ENCODE measurements at places on chromosomes 6 and 20.

DNA sequence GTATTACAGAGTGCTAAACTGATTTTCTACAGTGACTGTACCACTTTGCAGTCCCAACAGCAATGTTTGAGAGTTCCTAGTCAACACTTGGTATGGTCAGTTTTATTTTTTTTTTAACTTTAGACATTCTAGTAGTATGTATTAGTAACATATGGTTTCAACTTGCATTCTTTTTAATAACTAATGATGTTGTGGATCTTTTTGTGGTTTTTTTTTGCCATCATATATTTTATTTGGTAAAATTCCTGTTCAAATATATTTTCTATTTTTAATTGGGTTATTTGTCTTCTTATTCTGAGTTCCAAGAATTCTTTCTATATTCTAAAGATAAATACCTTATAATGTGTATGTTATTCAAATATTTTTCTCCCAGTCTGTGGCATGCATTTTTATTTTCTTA, 189.4 kb upstream of the ECI2 start:
- H3K27ac ChIP-seq, result no peak overlapping the region
- no peak for DNase-seq
- H3K4me3 ChIP-seq, result no peak overlapping the region

DNA sequence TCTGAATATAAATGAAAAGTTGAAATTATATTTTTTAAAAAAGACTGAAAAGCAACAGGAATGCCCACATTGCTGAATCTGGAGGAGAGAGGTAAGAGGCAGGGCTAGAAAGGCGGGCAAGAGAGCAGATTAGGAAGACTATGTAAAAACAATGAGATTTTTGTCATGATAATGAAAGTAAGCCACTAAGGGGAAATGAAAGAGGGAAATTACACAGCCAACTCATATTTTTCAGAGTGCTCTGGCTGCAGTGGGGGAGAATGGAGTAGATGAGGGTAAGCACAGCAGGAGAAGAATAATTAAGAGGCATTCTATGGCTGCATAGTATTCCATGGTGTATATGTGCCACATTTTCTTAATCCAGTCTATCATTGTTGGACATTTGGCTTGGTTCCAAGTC, 281.9 kb downstream of the PKHD1 start:
- H3K36me3 ChIP-seq, result no peaks in the 10 kb centered on the region
- no peaks in the 10 kb centered on the region for H3K27me3 ChIP-seq
- H3K4me1 ChIP-seq, result no peaks in the 10 kb centered on the region
- no peak overlapping the region for H3K4me3 ChIP-seq
- DNase-seq, result no peak
- no peak overlapping the region for H3K27ac ChIP-seq

DNA sequence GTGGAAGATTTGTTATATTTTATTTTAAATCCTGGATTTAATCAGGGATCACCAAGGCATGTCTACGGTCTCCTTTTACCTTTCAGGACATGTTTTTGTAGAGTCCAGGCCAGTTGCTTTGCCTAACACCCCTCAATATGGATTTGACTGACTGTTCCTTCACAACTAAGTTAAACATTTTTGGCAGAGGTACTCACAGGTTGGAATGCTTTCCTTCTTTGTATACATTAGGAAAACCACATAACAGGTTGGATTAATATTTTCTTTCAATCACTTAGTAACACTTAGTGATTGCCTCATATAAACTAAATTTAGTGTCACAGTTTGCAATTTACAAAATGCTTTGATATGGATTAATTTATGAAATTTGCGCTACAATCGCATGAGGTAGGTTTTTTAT, 64.5 kb downstream of the IPCEF1 start:
- no peaks in the 10 kb centered on the region for H3K36me3 ChIP-seq
- H3K4me1 ChIP-seq, result peaks cover 18% of the 10 kb centered on the region
- H3K4me3 ChIP-seq, result no peak overlapping the region
- H3K27ac ChIP-seq, result peak overlapping the region; percentile 85

- H3K27ac ChIP-seq, result no peak overlapping the region
- no peak for DNase-seq
- H3K4me3 ChIP-seq, result no peak overlapping the region
- no peaks in the 10 kb centered on the region for H3K4me1 ChIP-seq
- no peaks in the 10 kb centered on the region for H3K27me3 ChIP-seq
Measured at GRCh38 chr20:18727032-18727508, 86.5 kb upstream of the SCP2D1 start.

DNA sequence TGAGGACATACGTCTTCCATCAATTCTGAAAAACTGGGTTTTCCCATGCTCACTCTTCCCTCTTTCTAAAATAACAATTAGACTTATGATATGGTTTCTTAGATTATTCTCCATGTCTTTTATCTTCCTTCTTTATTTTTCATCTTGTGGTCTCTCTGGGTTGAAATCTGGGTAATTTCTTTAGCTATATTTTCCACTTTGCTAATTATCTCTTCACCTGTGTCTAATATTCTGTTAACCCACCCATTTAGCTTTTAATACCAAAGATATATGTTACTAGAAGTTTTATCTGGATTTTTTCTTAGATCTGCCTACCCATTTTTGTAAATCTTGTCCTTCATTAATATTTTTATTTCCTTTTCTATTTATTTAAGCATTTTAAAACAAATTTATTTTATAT, 121.8 kb downstream of the TENT5A start:
- no peak overlapping the region for H3K4me3 ChIP-seq
- no peaks in the 10 kb centered on the region for H3K27me3 ChIP-seq
- no peaks in the 10 kb centered on the region for H3K36me3 ChIP-seq
- no peak overlapping the region for H3K27ac ChIP-seq

Data from endothelial cell of umbilical vein (primary cell).